ENCODE measurements at places on chromosomes 2 and 18. TPM values are rescaled to one million over a fixed set of nuclear protein-coding genes. Genes with fewer than 3 reads are reported as not detected.

DNA sequence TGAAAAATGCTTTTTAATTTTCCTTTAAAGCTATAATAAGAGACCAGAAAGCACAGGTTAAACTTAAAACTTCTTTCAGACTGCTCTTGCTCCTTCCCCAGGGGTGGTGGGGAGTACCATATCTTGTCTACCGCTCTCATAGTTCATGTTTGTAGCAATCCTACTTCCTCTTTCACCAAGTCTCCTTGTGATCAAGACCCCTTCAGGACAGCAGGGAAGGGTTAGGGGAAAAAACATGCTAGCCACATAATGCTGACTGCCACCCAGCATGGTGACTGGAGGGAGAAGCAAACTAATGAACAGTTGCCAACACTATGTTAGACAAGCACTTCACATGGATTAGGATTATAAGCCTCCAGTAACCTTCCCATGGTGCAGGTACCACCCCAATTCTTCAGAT lies 8.6 kb downstream of the MYO5B start:
- DNase-seq, result no peak

DNA sequence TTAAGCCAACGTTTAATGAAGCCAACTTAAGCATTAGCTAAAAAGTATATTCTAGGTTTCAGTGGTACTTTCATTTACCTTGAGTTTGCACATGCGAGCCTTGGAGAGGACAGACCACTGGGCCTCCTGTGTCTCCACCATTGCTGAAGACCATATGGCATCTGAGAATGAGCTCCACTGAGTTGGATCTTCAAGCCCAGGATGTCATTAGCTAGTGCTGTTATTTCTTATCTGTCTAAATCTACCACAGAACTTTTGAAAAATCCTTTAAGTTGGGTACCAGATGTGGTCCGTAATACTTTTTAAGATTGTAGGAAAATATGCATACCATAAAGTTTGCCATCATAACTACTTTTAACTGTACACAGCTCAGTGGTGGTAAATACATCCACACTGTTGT lies 161.8 kb downstream of the NCK2 start:
- DNase-seq, result no peak

DNA sequence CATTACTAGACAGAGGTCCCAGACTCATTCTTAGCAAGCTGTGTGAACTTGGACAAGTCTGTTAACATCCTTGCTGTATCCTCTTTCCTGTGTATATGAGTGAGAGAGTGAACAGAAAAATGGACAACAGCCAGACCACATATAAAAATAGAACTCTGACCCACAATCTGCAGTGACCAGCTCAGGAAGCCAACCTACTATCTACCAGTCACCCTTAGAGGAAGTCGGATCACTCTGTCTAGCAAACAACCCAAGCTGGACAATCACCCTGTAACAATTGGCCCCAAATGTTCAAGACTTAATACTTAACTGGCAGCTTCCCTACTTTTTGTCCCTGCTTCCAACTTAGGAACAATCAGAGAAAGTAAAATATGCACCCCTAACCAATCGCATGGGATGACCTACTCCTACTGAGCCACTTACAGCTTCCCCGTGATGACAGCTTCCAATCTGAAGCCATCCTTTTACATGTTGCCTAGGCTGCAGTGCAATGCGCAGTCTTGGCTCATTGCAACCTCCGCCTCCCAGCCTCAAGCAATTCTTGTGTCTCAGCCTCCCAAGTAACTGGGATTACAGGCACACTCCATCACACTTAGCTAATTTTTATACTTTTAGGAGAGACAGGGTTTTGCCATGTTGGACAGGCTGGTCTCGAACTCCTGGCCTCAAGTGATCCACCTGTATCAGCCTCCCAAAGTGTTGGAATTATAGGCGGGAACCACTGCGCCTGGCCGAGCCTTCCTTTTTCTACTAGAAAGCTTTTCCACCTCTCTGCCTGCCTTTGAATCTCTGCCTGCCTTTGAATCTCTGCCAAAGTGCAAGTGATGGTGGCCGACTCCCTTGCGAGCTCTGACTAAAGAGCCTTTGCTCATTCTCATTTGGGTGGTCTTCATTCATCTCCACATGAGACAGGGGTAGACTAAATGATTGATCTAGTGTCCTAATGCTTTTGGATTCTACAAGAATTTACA lies 158.3 kb upstream of the NDUFV2 start:
- DNase-seq, result no peak

TACR1 gene
- total RNA-seq, result 5.6 TPM

ZSWIM2 gene
- total RNA-seq, result not detected

All from Peyer's patch (tissue), 4 donors.